ENCODE measurements at places on chromosomes 11 and 22.

DNA sequence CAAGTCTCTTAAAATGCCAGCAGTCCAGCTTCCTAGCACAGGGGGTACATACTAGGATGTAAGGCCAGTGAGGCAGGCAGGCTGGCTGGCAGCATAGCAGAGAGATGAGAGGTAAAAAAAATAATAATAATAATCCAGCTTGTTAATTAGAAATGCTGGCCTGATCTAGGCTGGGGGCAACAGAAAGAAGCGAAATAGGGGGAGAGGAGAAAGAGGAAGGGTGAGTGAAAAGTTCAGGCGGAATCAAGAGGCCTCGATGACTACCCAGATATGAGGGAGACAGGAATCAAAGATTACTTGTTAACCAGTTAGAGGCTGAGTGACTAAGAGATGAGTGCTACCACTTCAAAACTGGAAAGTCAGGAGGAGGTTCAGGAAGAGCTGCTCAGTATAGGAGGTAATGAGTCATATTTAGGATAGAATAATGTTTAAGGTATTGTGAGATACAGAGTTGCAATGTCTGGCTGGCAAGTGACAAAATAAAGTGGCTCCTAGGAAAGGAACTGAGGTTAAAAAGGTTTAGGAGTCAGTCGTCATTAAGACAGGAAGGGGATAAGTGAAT, 2.8 kb downstream of the ALKBH8 start:
- no peak for DNase-seq

DNA sequence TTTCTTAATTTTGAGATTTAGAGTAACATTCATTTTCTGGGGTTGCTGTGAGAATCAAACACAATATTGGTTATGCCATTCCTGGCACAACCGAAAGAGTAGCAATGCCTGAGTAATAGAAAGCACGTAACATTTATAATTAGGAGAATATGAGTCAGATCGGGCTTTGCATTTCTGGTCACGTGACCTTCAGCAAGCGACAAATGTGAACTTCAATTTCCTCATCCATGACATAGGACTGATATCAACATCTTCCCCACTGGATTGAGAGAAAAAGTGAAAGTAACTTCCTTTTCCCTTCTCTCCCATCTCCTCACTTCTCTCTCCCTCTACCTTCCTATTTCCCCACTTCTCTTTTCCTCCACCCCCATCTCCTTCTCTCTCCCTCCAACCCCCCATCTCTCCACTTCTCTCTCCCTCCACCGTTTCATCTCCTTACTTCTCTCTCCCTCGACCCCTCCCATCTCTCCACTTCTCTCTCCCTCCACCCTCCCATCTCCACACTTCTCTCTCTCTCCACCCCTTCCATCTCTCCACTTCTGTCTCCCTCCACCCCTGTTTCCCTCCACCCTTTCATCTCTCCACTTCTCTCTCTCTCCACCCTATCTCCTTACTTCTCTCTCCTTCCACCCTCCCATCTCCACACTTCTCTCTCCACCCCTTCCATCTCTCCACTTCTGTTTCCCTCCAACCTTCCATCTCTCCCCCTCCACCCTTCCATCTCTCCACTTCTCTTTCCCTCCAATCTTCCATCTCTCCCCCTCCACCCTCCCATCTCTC, 33.5 kb upstream of the CAT start:
- no peak for DNase-seq

GRCh38 chr22:39092111-39092862, 4.8 kb upstream of the APOBEC3H start:
- no peak for DNase-seq

DNA sequence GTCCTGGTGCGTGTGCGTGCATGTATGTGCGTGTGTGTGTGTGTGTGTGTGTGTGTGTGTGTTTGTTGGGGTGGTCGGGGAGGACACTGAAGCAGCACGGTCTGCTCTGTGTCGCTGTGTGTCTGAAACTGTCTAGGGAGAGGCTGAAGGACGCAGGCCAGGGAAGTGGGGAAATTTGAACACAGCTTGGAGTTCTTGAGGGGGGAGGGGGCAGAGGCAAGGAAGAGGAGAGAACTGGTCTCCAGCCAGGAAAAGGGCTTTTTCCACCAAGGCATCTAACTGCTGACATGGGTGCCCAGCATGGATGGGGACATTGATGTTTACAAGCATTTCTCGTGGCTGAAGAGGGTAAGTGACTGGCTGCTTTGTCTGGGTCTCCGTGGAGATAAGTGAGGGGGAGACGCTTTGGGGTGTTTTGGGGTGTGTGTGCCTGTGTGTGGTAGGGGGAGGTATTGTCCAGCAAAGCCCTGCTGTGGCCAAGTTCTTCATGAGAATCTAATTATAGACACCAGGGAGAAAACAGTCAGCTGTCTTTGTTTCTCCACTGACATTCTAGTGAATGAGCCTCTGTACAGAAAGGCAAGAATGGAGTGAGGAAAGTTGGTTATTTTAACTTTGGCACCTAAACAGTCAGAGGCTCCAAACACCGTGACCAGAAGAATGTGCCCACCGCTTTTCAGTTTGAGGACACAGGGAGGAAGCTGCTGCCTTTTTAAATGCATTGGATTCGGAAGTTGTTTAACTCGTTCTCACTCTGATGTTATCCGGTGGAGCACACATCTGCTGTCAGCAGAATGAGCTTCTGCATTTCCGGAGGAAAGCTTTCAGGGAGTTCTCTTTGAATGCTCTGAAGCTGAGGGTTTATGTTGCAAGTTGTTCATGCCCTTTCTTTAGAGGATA, 63.7 kb downstream of the PPFIBP2 start:
- no peak for DNase-seq

- no peak for DNase-seq
Measured at GRCh38 chr22:40363059-40363458, 7.3 kb upstream of the SGSM3 start.

DNA sequence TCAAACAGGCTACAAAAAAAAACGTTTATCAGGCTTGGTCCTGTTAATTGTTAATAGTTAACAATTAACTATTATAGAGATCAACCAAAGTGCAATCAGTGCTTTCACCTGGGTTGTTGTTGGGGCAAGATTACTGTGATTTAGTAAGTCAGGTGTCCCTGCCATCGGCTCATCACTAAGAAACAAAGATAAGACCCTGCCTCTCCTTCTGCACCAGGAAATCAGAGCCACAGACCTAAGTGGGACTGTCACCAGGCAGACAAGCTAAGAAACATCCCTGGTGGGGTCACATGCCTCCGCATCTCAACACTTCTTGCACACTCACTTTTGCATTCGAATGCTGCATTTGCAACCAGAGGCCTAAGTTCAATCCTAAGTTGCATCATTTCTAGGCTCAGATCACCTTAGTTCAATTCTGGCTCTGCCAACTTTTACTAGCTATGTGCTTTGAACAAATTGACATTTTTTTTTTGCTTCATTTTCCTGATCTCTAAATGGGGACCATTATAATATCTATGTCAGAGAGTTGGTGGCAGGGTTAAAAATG, 298.9 kb upstream of the B3GAT1 start:
- no peak for DNase-seq

DNA sequence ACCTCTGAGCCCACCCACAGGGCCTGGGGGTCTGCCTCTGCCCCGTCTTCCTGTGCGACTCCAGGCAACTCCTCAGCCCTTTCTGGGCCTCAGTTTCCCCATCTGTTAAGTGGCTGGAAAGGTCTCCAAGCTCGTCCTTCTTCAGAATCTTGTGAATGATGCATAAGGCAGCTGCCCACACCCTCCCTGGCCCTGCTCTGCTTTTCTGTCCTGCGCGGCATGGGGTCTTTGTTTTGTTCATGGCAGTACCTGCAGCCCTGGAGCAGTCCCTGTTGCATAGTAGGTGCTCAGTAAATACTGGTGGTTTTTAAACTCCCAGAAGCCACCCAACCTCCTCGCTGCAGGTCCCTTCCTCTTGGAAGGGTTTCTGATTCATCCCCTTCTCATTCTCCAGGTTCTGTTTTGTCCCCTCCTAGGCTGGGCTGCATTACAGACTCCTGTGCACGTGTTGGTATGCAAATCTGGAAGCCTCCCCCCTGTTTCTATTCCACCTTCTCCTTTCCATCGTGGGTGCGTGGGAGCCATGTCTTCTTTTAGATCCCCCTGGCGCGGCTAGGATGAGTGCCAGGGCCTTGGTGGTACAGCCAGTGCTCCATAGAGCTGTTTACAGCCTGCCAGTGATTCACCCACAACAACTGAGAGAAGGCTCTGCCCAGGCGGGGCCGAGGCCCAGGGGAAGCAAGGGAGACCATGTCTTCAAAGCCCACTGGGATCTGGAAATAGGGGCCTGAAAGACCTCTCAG, 19.3 kb upstream of the SYT7 start:
- DNase-seq, result no peak
